ENCODE measurements at places on chromosomes 3 and 15. TPM values are rescaled to one million over a fixed set of nuclear protein-coding genes. Genes with fewer than 3 reads are reported as not detected.

STAB1 gene
- 340 TPM for total RNA-seq

DNA sequence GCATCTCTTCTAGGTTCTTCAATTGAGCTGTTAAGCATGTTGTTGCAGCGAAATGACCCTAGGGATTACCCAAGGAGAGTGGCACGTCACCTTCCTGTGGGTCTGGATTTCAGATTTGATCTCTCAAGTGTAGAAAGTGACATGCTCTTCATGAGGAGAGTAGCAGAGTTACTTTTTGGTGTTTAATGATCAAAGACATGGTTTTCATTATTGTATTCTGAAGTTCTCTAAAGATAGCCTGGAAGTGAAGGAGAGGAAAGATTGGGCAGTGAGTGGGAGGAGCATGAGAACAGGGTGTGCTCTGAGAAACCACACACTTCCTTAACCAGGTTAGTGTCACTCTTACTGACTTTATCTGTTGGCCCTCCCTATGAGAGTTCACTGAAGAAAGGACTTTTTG is 153.6 kb downstream of the AKAP13 start:
- no peak for DNase-seq

GRCh38 chr3:188520466-188520865 is 366.5 kb downstream of the LPP start:
- no peak for DNase-seq

DNA sequence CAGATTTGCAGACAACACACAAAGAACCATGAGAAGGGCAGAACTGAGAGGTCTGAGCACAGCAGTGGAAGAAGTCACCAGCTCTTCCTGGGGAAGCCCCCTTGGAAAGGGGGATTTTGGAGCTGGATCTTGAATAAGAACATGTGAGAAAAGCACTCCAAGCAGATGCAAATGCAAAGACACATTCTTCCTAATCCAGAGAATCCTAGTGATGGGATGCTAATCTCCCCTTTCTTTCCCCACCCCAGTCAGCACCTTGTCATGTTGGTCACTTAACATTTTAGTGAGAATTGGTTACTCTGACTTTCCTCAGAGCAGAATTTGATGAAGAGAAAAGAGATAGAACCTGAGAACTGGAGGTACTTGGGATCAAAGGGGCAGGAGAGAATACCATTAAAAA is 148.5 kb downstream of the SSR3 start:
- no peak for DNase-seq
